HT1080 (cell line): ENCODE measurements at places on chromosomes 13 and 19. TPM values are rescaled to one million over a fixed set of nuclear protein-coding genes. Genes with fewer than 3 reads are reported as not detected.

Gene ZNF491
- total RNA-seq: 0.03 TPM in 1 of 2 replicates, not detected in the other

Gene SPPL2B
- total RNA-seq: 13.4 and 16.2 TPM in 2 replicates

Gene ANKRD24
- 0.20 and 0.42 TPM in 2 replicates for total RNA-seq

Gene ZNF329
- total RNA-seq: 7.1 and 9.0 TPM in 2 replicates

Gene SAMD4B
- 75.1 and 129 TPM in 2 replicates for total RNA-seq

Gene RASIP1
- not detected in 2 replicates for total RNA-seq

Gene NKPD1
- total RNA-seq: not detected in 2 replicates

Gene UBE2L5
- total RNA-seq: 0.08 TPM in 1 of 2 replicates, not detected in the other

Gene CEBPA
- total RNA-seq: 1.7 and 1.9 TPM in 2 replicates

Gene CBY2
- total RNA-seq: not detected in 2 replicates

Gene KCNK6
- 0.94 and 1.9 TPM in 2 replicates for total RNA-seq

Gene SHANK1
- 9.3 and 10.5 TPM in 2 replicates for total RNA-seq

Gene EFNB2
- 17.4 and 22.4 TPM in 2 replicates for total RNA-seq

Gene TMEM145
- 0.37 and 1.1 TPM in 2 replicates for total RNA-seq
